ENCODE measurements at places on chromosomes 7 and 10.

DNA sequence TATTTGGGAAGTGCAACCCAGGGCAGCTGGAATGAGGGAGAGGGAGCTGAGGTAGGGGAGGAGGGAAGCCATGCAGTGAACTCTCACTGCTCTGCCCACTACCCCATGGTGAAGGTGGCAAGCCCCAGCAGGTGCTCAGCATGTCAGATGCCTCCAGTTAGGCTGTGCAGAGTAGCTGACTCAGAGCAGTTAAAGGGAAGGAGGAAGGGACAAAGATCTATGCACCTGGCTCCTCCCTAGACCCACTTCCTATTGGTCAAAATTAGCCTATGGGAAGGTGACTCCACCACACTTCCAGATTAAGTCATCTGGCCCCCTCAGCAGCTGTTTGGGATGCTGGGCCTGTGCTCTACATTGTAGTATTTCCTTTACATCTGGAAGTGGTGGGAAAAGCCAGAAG, 125.7 kb upstream of the MTPN start:
- no peak for DNase-seq

DNA sequence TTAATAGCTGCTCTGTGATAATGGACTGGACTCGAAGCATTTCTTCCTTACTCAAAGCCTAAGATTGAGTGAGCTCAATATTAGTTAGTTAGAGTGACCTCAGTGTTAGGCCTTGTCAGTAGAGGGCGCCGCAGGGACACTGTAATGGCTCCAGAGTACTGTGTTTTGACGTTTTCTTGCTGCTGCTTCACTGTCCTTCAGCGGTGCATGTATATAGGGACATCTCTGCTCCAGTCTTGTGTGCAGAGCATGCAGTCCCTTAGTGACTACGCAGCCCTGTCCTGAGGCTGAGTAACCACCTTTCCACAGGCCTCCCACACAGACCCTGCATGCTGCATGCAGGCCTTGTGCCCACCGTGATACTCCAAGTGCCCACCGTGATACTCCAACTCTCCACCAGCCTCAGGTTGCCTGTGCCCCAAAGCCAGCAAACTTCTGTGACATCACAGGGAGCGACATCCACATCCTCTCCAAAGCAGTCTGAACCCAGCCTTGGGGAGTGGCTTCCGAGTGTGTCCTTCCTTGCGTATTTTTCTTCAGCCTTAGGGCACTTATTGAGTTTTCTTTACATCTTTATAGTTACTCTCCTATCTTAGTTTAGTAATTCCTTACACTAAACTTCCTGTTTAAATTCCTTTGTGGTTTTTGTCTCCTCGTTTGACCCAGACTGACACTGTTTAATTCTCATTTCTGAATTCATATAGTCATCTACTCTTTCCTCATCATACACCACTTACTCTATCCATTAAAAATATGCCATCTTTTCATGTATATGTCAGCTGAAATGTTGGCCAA, 118.2 kb downstream of the JAZF1 start:
- peak; percentile 66 for DNase-seq

- DNase-seq: no peak
Observed at GRCh38 chr10:25304606-25305005, 129.8 kb downstream of the GPR158 start.

- DNase-seq: no peak
Observed at GRCh38 chr7:8387551-8388256, 45.7 kb upstream of the NXPH1 start.

DNA sequence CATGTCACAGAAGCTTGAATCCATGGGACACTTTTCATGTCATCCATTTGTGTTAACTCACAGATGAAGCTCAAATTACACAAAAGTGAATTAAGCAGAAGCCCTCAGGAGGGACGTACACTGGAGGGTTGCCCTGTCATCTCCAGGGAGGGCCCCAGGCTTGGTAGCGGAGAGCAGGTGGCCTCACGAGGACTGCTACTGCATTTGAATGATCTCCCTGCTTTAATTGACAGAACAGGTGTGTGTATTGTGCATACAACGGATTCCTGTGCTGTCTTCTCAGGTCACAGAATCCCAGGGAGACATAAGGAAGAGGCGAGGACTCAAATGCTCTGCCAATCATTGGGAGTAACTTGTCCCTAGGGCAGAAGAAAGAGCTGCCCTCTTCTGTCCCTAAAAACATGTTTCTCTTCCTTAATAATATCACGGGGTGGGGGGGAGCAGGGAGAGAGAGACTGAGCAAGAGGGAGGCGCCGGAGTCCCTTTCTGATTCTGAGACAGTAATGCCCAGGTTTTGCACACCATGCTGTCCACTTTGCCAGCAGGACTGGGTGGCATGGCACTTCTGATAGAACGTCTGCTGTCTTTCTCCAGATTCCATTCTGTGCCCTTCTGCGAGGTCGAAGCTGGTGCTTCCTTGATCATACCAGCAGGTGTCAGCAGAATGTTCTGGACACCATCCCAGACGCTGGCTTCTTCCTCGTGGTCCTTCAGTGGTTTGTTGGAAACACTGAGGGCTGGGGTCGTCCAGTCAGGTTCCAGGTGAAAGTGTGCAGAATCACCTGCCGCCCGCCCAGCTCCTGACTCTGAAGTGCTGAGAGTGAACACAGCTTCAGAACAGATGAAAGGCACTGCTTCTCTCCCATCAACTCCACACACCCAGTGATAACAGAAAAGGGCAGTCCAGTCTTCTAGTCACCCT, 26.2 kb upstream of the RASGEF1A start:
- DNase-seq: peak; percentile 52

- DNase-seq: no peak
Observed at GRCh38 chr7:13702251-13702650, 287.2 kb downstream of the ETV1 start.

DNA sequence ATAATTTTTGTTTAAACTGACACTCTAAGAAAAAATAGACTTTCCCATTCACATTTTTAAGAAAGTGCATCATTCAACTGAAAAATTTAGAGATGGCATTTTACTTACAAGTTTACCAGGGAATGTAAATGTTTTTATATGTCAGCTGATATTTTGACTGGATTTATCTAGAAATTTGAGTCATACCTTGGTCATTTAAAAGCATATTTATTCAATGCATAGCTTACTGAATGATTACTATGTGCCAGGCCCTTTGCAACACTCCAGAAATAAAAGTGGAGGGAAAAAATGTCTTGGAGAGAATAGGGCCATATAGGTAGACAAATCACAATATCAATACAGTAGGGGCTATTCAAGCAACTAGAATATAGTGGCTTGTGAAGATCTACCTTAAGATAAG, 98.4 kb upstream of the FAM3C start:
- DNase-seq: no peak

- no peak for DNase-seq
Observed at GRCh38 chr10:110181451-110181850, 26.0 kb upstream of the MXI1 start.

GRCh38 chr10:6123532-6123931, 34.7 kb downstream of the RBM17 start:
- DNase-seq: no peak

GRCh38 chr7:28981161-28981465, 23.0 kb upstream of the TRIL start:
- DNase-seq: no peak

DNA sequence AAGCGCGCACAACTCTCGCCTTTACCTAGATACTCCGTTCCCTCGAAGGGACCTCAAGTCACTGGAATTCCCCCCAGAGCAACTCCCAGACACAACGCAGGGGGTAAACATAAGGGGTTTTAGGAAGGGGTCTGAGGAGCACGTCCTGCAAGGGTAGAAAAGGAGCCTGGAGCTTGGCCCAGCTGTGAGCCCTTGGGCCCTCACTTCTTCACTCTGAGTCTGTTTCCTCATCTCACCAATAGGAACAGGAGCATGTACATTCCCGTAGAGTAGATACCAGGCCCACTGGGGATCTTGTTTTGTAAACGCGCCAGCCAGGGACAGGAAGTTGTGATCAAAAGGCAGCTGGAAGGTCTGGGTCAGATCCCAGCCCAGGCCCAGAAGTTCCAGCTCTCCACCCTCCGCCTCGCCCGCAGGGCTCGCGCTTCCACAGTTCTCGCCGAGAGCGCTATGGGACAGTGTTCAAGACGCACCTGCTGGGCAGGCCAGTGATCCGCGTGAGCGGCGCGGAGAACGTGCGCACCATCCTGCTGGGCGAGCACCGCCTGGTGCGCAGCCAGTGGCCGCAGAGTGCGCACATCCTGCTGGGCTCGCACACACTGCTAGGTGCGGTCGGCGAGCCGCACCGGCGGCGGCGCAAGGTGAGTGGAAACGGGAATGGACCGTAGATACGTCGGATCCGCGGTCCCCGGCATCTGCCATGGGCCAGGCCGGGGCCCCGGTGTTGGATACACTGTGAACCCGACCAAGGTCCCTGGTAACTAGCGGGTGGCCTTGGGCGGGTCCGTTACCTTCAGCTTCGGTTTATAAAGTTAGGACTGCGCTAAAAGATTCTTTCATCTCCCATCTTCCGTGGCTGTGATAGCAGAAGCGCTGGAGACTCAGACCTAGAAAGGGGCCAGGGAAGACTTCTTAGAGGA, 1.3 kb downstream of the CYP26C1 start:
- DNase-seq: peak; percentile 37

GRCh38 chr10:73881221-73881919, 7.0 kb upstream of the CAMK2G start:
- DNase-seq: peak; percentile 23

- DNase-seq: peak; percentile 88
Observed at GRCh38 chr10:81730891-81731290, 144.1 kb upstream of the NRG3 start.

DNA sequence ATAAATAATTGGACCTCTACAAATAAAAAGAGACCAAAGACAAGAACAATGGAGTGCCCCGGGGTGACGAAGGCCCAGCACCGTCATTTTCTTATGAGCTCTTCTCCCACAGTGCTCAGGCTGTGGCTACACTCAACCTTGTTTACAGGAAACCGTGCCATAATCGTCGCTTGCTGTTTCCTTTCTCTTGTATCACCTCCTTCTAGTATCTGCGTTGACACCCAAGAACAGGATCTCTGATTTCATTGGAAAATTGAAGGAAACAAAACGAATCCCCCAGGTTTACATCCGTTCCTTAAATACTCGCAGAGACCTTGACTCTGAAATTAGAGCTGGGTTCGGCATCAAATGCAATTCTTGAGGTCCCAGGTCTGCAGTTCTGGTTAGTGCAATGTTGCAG, 1.7 kb upstream of the IGFBP3 start:
- peak; percentile 49 for DNase-seq

DNA sequence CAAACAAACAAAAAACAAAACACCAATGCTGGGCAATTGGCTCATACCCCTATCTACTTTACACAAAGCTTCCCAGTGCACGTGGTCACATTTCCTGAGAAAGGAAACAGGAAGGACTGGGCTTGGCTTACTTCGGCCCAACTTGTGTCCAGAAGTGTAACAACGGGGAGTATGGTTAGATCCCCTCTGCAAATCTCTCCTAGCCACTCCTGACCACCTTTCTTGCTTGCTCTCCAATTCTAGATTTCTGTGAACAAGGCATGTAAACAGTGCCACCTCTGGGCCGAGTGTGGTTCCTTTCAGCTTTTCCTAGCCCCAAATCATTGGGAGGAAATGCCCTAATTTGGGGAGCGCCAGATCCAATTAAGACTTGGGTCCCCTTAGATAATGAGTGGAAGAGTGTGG, 21.0 kb upstream of the FRAT2 start:
- no peak for DNase-seq

- peak; percentile 79 for DNase-seq
Observed at GRCh38 chr7:107579885-107580715, at the start of gene BCAP29. Gene BCAP29 (plus strand): TSS chr7:107580246. CDS start chr7:107580773, 527 bp downstream.

- DNase-seq: peak; percentile 71
Observed at GRCh38 chr7:147547252-147547897, 1043.2 kb upstream of the C7orf33 start.

DNA sequence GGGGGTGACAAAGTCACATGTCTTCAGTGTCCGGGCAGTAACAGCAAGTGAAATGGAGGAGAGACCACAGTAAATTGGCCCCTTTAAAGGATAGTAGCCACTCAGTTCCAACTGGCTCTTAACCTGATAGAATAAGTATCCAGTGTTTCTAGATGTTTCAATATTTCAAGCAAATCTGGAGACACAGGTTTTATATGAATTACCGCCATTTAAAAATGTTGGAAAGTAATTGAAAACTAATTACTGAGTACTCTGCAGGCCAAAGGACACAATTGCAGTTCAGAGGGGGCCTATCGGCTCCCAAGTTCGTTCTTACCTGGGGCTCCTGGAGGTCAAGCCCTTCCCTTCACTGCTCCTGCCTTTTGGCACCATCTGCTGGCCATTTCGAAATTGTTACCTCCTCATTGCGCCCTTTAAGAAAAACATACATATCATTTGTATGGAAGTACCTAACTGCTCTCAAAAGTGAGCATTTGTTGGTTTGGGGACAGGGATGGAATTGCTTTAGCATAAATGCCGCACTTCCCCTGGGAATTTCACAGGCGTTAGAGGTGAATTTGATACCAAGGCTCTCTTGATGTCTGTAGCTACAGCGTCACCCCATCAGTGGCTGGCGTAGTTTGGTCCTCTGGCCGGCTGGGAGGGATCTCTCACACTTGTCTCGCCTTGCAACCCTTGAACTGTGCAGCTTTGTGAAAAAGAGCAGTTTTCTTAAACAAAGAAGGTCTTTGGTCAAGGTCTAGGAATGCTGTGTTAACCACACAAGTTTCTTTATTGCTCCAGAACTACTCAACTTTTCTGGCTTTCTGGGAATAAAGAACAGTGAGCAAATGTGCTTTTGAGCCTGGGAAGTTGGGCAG, 220.0 kb downstream of the ARHGAP21 start:
- peak; percentile 61 for DNase-seq

DNA sequence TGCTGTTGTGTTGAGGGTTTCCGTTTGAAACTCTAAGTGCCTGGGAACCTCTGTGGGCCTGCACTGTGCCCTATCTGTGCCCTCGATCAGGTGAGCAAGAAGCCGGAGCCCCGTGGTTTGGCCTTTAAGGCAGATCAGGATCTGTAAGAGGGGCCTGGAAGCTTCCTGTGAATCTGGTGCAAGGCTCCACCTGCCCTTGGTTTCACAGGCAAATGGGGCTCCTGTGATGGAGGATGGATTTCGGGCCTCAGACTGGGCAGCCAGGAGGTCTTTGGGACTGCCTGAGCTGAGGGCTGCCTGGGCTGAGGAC, 21.6 kb downstream of the SCART1 start:
- no peak for DNase-seq

- peak; percentile 59 for DNase-seq
Observed at GRCh38 chr10:125057158-125058001, 103.0 kb downstream of the CTBP2 start.

GRCh38 chr7:27189997-27190748, 5.1 kb upstream of the HOXA11 start:
- no peak for DNase-seq

GRCh38 chr10:49344840-49345239, 45.9 kb downstream of the C10orf71 start:
- DNase-seq: no peak

- no peak for DNase-seq
Observed at GRCh38 chr7:105815576-105815975, 60.8 kb downstream of the ATXN7L1 start.

GRCh38 chr7:110119883-110120581, 970.9 kb upstream of the LRRN3 start:
- DNase-seq: peak; percentile 65

GRCh38 chr7:65809259-65809981, 63.5 kb upstream of the VKORC1L1 start:
- DNase-seq: peak; percentile 57

GRCh38 chr7:131365838-131366237, 38.2 kb downstream of the MKLN1 start:
- no peak for DNase-seq

All from kidney tubule cell (primary cell).